ENCODE measurements at places on chromosomes 5 and 9.

GRCh38 chr9:32516241-32516640, 9.8 kb downstream of the RIGI start:
- DNase-seq, result no peak

DNA sequence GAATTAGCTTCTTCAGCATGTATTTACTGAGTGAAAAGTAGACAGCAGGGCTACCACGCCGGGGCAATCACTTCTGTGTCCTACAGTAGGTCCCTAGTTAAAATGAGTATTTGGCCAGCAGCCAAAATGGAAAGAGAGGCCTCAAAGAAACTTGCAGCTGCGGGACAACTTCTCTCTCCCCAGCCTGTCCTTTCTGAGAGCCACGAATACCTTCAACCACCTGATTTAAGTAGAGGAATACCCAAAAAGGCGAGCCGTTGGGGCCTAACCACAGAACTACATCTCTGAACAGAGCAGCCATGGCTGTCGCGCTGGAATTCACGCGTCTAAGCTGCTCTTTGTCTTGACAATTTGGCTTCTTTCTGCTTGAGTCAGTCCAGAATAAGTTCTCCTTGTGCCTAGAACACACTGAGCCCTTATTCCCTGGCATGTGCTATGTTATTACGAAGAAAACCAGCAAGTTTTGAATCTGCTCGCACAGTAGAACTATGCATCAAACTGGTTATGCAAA, 43.8 kb upstream of the GOLPH3 start:
- peak; percentile 22 for DNase-seq

DNA sequence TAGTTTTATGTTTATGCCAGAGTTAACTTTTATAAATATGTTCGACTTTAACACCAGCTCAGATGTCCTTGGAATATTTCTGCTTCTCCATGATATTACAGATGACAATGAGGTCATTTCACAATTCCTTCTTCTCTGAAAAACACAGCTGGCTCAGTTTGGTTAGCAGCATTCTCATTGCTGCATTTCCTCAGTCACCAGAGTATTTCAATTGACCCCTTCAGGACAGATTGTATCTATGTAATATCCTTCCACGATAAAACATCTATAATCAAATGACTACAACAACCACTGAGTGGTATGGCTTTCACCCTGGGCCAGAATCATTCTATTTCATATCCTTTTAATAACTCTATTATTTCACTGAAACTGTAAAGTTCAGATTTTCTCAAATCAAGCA, 148.7 kb downstream of the OXCT1 start:
- DNase-seq, result no peak

GRCh38 chr5:149002761-149003689, 59.8 kb downstream of the SH3TC2 start:
- DNase-seq, result no peak

DNA sequence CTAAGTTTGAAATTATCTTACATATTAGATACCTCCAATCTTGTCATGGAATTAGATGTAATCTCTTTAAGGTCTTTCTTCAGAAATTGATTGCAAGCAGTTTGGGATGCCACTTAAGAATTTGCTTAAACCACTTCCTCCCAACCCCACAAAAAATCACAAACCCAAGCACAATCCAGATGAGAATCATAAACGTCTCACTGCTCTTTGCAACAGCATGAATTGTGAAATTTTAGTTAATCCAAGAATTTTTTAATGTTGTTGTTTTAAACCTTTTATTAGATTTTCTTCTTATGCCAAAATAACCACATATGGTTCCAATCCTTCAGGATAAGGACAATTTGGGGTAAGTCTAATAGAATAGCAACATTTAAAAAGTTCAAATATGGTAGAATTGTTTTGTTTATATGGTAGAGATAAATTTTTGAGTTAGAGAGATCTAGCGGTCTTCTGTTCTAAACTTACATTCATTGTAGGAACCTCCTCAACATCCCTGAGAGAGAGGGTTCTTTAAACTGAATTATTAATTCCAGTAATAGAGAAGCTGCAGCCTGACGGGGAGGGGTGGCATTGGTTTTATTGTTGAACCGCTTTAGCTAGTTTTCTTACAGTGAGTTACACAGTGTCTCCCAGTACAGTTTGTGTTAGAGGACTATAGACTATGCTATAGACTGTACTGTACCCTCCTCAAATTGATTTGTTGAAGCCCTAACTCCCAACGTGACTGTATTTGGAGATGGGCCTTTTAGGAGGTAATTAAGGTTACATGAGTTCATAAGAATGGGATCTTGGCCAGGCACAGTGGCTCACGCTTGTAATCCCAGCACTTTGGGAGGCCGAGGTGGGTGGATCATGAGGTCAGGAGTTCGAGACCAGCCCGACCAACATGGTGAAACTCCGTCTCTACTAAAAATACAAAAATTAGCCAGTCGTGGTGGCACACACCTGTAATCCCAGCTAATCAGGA, 24.8 kb upstream of the IL6ST start:
- DNase-seq, result no peak

DNA sequence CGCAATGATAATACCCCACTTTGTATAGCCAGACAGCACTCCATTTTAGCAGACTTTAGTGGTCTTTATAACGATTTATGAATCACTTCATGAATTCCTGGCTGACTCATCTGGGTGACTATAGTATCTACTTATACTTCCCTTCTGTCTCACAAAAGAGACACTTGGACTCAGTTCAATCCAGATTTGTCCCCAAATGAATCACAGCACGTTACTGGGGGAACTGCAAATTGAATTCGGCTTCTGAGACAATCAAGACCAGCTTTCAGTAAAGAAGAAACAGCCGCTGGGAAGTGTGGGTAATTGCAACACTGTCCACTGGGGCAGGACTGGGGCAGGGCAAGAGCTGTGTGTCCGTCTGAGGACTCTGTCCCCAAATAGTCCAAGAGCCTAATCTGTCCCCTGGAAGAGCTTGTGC, 337.3 kb upstream of the RFX3 start:
- DNase-seq, result no peak

GRCh38 chr9:119213471-119213870, 155.8 kb downstream of the BRINP1 start:
- no peak for DNase-seq

GRCh38 chr5:166772770-166773169, 1518.7 kb upstream of the WWC1 start:
- no peak for DNase-seq

GRCh38 chr5:6786786-6787495, 73.7 kb downstream of the TENT4A start:
- no peak for DNase-seq

GRCh38 chr5:53219174-53219573, 109.6 kb upstream of the MOCS2 start:
- no peak for DNase-seq

DNA sequence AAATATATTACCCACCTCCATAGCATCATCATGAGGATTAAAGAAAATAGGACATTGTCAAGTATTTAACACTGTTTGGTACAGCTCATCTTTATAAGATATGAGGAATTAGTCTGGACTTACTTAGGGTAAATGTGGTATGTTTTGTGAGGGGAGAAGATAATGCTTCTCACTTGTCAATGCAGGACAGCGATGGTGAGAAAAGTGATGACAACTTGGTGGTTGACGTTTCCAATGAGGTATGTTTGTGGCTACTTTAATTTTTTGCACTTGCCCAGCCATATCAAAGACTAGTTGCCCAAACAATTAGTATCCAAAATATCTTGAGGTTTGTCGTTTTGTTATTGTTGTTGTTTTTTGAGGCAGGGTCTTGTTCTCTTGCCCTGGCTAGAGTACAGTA, 133.9 kb downstream of the TLE4 start:
- DNase-seq, result no peak

DNA sequence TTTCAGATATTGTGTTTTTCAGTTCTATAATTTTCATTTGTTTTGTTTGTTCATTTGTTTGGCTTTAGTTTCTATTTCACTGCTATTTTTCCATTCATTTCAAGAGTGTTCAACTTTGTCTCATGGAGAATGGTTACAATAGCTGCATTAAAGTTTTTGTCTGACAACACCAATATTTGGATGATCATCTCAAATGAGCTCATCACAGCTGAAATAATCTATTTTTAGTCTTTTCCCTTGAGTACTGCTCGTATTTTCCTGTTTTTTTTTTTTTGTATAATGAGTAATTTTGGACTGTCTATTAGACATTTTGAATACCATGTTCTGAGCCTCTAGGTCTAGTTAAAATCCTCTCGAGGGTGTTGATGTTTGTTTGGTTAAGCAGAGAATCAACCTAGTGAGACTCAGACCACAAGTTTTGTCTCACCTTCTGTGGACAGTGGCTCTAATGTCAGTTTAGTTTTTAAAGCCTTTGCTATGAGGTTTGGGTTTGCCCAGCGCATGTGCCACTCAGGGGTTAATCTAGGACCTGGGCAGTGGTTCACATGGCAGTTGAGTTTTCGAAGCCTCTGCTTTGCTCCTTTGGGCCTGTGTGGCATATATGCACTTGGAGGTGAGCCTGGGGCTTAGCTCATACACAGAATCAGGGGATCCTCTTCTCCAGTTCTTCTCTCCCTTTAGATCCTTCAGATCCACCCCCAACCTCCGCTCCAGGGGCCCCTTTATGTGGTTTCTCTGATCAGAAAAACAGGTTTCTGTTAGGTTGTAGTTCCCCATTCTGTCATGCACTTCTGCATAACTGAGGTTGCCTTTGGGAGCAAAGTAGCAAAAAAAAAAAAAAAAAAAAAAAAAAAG, 79.8 kb downstream of the ARSB start:
- DNase-seq, result no peak

DNA sequence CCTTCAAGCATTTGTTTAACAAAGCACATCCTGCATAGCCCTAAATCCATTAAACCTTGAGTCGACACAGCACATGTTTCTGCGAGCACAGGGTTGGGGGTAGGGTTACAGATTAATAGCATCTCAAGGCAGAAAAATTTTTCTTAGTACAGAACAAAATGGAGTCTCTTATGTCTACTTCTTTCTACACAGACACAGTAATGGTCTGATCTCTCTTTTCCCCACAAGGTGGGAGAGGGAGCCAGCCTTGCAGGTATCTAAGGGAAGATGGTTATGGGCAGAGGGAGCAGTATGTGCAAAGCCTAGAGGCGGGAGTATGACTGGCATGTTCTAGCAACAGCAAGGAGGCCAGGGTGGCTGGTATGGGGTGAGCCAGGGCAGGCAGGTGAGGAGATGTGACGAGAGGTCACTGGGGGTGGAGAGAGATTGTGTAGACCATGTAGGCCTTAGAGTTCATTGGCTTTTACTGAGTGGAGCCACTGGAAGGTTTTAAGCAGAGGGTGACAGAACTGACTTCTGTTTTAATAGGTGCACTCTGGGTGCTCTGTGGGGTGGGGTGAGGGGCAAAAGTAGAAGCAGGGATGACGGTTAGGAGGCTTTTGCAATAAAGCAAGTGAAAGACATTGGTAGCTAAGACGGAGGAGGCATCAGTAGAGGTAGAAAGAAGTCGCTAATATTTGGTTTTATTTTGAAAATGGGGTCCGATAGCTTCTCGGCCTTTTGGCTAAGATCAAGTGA, 5.1 kb upstream of the RPS14 start:
- no peak for DNase-seq

DNA sequence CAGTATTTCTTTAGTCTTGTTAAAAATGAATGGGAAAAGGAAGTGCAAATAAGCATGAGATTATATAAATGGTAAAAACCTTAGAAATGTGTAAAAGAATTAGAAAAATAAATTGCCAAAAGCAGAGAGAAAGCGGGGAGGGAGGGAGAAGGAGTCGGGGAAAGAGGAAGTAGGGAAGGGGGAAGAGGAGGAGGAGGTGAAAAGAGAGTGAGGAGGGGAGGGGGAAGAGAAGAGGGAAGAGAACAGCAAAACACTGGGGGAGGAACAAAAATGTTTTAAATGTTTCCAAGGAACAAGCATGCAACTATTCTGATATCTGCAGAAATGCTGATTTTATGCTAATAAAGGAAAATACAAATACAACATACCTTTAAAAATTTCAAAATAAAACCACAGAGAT, 317.5 kb downstream of the PIK3R1 start:
- DNase-seq, result no peak

- no peak for DNase-seq
Observed at GRCh38 chr9:114012126-114012525, 66.0 kb downstream of the AMBP start.

- no peak for DNase-seq
Observed at GRCh38 chr9:121622387-121623203, 28.8 kb upstream of the DAB2IP start.

- DNase-seq, result no peak
Observed at GRCh38 chr5:140267559-140268018, 35.3 kb downstream of the PFDN1 start.

- no peak for DNase-seq
Observed at GRCh38 chr9:134502809-134503211, 138.8 kb upstream of the COL5A1 start.

DNA sequence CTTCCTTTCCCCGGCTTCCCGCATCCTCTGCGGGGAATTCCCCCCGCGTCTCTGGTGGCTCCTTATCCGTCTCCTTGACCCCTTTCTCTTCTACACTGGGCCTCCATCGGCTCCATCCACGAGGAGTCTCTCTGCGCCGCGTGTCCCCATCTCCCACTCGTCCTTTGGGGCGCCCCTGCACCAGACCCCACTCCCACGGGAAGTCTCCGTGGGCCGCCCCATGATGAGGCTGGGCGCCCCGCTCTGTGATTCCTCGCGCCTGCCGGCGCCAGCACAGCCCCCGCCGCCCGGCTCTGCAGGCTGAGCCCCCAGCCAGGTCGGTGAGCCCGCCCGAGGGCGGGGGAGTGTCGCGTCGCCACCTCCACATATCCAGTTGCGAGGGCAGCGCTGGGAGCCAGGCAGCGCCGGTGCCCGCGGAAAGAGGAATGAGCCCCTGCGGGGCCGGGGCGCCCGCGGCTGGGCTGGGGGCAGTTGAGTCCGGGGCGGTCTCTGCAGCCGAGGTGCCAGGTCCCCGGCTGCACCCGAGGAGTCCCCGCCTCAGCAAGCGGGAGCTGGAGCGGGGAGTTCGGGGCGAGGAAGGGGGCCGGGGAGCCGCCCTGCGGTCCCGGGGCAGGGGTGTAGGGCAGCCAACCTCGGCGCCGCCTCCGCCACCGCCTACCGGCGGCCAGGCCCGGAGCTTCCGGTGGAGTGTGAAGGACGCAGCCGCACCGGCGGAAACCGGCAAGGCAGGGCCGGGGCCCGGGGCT, 2.1 kb upstream of the TRAF1 start:
- peak; percentile 82 for DNase-seq

GRCh38 chr9:131769361-131769760, 29.5 kb upstream of the RAPGEF1 start:
- no peak for DNase-seq

DNA sequence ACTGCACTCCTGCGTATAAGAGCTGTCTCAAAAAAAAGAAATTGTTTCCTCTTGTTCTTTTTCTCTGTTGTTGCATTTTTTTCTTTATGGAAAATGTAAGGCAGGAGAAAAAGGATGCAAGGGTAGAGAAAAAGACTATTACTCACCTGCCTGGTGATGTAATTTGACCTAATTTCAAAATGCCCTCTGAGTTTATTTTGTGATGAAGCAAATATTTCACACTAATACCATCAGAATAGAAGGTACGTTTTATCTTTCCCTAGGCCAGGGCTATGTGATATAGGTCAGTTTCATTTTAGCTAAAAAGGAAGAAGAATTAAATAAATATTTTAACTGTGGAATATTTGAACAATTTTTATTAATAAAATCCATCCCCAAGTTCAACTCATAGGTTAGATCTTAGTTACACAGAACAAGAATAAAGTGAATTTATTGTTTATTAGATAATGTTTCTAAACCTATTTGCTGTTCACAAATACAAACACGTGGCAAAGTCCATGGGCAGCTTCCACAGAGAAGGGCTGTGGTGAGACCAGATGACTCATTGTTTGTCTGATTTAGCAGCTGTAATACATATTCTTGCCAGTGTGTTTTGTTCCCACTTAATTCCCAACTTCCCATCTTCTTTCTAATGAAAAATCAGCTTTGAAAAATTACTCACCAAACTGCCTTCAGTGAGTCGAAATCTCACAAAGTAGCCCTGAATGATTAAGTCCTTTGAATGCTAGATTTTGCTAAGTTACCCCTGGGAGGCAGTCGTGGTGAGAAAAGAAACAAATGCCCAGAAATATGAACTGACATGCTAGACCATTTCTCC, 52.8 kb upstream of the CCDC112 start:
- no peak for DNase-seq
